Activated T-helper 9 cell treated with anti-CD3 and anti-CD28 coated beads, Interleukin-2, amount 50 U/mL, for 16 hours (primary cell): ENCODE measurements at places on chromosomes 6 and 20.

DNA sequence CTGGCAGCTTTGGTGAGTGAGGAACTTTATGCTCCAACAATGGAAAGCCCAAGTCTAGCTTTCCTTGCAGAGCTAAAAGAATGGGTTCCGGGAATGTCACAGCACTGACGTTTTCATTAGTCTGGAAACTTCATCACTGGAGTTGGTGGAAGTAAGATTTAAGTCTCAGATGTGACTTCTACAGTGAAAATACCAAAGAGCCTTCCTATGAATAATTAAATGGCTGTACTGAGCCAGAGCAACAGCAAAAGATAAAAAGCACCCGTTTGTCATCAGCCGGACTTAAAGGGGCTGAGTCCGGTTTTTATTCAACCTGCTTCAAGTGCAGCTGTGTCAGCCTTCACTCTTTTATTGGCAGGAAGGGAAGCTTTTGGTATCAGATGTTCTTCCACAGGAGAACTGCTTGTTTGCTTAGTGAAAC lies 46.5 kb upstream of the SHLD1 start:
- no peak for DNase-seq

GRCh38 chr20:3932681-3933080 lies 43.5 kb downstream of the PANK2 start:
- DNase-seq, result no peak

DNA sequence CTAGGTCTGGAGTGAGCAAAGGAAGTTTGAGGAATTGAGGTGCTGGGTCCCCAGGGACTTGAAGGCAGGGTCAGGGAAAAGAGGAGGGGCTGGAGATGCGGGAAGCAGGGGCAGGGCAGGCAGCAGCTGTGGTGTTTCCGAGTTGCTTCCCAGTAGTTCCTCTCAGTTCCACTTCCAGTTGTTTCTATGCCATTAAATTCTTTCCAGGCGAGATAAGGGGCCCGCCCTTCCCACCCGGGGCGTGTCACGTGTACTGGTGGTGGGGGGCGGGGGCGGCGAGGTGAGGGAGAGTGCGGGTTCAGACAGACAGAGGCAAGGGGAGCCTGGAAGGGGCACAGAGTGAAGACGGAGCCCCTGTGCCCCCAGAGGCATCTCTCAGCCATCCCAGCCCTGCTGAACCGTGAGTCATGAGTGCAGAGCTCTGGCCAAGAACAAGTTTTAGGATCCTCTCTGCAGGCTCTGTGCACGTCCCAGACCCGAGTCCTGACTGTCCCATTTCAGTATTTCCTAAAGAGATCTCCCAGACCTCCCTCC lies 977 bp downstream of the TNXB start:
- DNase-seq, result no peak

GRCh38 chr6:126180585-126180984 lies 159.3 kb upstream of the CENPW start:
- DNase-seq, result no peak

- DNase-seq, result no peak
Measured at GRCh38 chr20:2750491-2751251, 49.8 kb downstream of the CPXM1 start.

DNA sequence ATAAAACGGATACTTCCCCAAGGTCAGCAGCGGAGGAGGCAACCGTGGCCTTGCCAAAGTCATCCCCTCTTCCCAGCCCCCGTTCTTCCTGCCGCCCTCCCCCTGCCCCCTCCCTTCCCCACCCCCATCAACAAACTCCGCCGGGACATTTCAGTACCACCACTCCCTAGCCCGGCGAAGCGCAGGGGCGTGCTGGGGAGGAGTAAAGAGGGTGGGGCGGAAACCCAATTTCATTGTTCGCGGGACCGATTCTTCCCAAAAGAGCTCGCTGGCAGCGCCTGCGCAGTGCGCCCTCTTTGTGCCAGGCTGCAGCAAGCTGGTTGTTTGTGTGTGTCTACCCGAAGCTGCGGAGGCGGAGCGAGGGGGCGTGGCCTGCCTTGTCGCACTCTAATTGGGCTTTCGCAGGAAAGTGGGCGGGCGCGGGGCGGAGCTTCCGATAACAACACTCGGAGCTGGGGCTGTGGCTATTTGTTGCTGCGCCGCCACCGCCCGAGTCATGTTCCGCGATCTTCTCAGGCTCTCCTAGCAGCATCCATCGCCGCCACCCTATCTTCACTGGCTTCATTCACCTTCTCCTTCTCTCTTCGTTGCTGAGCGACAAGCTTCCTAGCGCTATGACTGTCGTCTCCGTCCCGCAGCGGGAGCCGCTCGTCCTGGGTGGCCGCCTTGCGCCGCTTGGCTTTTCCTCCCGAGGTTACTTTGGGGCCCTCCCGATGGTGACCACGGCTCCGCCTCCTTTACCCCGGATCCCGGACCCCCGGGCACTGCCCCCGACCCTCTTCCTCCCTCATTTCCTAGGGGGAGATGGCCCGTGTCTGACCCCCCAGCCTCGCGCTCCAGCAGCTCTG lies at the start of gene PNRC1:
Gene PNRC1, plus strand, starts transcription at position 471 of the 848 bp plus-strand sequence. Its CDS starts 144 bp downstream, at position 615.
- DNase-seq, result peak; percentile 100

DNA sequence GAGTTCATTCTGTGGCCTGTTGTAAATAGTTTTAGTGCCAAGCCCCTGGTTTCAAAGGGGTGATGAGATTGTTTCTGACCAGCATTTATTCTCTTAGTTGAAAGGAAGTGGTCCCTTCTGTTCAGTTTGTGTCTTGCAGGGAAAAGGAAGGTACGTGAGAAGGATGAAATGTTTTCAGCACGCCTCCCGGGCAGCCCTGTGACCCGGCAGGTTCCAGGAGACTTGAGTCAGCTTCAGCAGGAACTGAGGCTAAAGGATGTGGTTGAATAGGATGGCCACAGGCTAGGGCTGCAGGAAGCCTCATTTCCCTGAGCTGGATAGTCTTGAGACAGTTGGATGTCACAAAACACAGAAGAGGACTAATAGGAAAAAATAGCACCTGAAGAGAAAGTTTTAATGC lies 132.4 kb upstream of the SYNDIG1 start:
- no peak for DNase-seq

DNA sequence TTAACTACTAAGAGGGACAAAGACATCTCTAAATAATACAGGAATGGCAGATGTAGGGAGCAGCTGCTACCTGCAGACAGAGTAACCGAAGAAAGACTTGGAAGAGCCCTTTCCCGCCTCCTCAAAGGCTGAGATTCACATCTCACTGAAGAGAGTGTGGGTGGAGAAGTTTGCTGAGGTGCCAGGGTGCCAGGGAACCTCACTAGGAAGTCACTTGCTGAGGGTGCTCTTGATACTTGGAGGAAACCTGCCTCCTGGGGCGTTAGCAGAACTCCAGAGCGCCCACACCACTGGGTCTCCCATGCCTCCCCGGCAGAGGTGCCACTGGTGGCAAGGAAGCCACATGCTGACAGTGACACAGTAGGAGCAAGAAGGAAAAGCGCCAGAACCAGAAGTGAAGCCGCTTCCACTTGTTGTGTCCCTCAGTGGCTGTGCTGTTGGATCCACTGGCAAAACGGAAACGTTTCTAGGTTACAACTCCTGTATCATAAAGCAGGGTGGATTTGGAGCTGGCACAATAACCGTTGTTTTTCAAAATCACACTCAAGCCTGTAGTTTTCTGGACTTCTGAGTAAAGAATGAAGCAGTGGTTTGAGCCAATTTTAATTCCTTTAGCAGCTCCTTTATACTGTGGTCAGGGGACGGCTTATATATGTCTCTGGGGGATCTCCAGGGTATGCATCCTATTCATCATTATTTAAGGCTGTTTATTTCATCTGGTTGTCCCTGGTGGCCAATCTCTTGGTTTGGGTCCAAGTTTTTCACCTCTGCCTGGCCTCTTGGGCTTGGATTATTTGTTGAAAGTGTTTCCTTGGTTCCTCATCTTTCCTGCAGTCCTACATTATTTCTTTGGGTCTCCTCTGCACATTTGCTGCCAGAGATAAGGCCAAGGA lies 64.5 kb downstream of the CDC5L start:
- no peak for DNase-seq

DNA sequence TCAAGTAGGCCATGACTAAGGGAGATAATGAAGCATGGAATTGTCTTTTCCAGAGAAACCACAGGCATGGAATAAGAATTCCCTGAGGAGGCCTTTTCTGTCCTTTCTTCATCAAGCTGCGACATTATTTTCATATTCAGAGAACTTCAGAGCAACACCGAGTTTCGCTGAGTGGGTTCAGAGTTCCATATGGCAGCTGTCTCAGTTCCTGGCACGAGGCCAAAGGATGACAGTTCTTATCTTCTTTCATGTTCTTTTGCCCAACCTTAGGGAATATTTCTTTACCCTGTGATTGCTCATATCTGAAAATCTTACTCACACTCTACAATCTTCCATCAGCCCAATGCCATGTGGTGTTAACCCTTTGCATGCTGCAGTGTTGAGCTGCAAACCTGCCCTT lies 135.3 kb upstream of the BMP2 start:
- DNase-seq, result no peak

- DNase-seq, result no peak
Measured at GRCh38 chr6:36969240-36969691, 14.7 kb downstream of the PI16 start.

- no peak for DNase-seq
Measured at GRCh38 chr6:137424251-137424650, 69.9 kb downstream of the OLIG3 start.

DNA sequence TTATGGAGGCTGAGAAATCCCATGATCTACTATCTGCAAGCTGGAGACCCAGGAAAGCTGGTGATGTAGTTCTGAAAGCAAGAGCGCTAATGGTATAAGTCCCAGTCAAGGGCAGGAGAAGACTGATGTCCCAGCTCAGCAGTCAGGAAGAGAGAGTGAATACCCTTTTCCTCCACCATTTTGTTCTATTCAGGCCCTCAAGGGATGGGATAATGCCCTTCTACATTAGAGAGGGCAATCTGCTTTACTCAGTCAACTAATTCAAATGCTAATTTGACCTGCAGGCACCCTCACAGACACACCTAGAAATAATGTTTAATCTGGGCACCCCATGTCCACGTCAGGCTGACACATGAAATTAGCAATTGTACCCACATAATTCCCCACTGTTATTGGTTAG lies 10.8 kb upstream of the FYN start:
- no peak for DNase-seq

DNA sequence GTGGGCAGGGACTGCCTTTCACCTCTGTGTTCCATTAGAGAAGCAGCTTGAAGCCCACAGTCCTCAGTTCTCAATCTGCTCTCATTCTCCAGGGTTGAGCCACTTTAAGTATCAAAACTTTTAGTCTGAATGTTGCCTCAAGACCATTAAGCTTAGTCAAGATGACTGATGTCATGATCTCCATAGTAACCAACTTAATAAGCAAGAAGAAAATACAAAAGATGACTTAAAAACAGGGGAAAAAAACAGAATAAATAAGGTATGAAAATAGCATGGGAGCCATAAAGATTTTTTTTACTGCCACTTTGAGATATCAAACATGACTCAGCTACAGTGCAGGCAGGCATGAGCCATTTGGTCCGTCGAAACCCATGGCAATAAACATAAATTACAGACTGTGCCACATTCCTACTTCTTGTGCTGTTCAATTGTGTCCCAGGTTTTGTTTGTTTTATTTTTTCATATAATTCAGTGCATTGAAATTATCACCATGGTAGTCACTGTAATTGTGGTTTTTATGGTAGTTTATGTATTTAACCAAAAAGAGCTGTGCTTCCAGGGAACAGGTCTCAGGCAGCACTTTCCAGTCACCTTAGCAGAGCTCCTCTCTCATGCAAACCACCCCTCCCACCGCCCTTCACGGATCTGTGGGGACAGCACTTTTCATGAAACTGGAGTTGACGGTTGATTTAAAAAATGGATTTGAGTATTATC lies 156.5 kb upstream of the INSM1 start:
- no peak for DNase-seq

- no peak for DNase-seq
Measured at GRCh38 chr6:151400473-151400872, 9.1 kb upstream of the ZBTB2 start.

DNA sequence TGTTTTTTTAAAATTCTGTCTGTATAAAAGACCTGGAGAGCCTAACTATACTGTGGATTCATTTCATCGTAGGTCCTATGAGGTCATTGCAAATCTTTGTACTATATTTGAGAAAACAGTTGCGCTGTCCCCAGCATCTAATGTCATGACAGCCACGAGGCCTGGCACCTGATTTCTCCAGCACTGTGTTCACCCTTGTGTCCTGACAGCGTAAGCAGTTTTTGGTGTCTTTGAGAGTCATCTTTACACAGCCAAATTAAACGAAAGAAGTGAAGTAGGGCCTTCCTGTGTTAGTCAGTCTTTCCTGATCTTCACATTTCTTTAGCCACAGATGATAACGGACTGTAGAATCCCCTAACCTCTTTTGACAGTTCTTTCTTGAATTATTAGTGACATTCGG lies 70.6 kb upstream of the PHACTR2 start:
- DNase-seq, result no peak

GRCh38 chr20:45857882-45858216 lies 435 bp downstream of the ZSWIM3 start:
- no peak for DNase-seq

DNA sequence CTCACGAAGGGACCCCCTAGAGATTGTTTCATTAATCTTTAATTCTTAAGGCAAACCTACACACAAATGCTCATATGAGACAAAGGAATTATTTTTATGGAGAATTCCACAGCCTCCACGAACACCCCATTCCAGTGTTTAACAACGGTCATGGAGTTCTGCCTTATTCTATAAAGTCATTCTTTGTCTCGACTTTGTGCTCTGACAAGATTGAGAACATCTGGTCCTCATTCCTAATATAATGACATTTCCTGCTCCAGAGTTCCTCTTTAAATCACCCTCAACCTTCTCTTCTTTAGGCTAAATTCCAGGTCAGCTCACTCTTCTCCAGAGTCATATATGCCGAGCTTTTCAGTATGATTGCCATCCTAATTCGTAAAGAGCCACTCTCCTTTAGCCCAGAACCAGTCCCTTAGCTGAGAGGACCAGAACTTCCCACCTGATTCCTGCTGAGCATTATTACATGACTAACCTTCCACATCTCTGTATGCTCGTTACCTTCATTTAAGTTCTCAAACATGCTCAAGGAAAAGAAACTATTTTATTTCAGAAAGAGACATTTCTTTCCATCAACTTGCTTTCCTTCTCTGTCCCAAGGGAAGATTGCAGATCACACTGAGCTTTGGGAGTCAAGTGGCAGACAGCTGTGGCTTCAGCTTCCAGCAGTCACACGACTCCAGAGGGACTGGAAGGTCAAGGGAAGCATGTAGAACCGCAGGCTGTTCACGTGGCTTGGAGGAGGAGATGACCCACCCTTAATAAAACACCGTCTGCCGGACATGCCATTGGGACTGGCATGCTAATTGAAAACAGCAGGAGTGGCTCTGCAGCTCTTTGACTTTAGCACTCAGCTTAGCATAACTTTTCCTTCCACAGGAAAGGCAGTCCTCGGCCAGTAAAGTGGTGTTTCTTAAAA lies 467.1 kb upstream of the HSF2 start:
- no peak for DNase-seq

DNA sequence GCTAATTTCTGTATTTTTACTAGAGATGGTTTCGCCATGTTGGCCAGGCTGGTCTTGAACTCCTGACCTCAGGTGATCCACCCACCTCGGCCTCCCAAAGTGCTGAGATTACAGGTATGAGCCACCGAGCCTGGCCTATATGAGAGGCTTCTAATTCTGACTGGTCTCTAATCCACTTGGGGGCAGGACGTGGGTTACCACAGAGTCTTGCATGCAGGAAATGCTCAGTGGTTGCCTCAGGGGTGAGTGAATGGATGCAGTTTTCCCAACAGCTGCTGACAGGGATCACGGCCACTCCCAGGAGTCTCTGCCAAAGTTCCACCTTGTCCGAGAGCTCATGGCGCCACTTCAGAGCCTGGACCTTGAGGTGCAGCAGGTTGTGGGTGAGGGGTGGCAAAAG lies 6.4 kb upstream of the FANCE start:
- DNase-seq, result no peak
